Trophoblast cell (in vitro differentiated cells and primary cell): ENCODE measurements at places on chromosomes 7 and 10.
A peak's percentile ranks its signal among the peaks of the same experiment; 100 is the strongest.

DNA sequence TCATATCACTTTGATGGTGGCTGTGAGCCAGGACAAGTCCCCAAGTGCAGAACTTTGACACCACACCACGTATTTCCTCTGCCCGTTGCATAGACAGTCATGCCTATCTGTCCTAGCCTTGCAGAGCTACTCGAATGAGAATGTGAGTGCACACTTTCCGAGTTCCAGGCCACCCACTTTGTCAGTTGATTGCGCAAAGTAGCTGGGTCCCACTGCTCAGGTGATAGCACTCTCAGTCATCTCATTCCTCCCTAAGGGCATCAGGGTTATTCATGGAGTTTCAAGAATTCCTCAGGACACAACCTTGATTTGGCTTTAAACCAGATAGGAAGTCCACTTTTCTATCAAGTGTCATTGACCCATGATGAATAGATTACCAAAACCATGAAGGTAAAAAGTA is 19.3 kb downstream of the LSM5 start:
- peak; percentile 94 for DNase-seq

- peak; percentile 87 for DNase-seq
These were observed 100.0 kb upstream of the KCNMA1 start for GRCh38 chr10:77737608-77738007.

DNA sequence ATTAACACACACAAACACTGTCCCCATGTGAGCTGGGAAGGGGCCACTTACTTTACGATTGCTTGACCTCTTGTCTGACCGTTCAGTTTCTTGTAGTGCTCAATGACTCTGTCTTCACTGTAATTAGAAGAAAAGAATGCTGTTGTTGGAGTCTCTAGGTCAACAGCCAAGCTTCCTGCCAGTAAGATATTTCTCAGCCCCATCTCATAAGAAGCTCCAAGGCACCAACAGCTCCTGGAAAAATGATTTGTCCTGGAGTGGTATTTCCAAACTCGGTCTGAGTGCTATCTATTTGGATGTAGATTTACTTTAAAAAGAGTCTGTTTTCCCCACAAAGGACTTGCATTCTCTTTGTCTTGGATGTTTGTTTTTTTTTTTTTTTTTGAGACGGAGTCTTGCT is 153.7 kb downstream of the PRPF18 start:
- DNase-seq = peak; percentile 64

GRCh38 chr7:151063212-151063561 is 3.8 kb downstream of the SLC4A2 start:
- peak; percentile 88 for DNase-seq

DNA sequence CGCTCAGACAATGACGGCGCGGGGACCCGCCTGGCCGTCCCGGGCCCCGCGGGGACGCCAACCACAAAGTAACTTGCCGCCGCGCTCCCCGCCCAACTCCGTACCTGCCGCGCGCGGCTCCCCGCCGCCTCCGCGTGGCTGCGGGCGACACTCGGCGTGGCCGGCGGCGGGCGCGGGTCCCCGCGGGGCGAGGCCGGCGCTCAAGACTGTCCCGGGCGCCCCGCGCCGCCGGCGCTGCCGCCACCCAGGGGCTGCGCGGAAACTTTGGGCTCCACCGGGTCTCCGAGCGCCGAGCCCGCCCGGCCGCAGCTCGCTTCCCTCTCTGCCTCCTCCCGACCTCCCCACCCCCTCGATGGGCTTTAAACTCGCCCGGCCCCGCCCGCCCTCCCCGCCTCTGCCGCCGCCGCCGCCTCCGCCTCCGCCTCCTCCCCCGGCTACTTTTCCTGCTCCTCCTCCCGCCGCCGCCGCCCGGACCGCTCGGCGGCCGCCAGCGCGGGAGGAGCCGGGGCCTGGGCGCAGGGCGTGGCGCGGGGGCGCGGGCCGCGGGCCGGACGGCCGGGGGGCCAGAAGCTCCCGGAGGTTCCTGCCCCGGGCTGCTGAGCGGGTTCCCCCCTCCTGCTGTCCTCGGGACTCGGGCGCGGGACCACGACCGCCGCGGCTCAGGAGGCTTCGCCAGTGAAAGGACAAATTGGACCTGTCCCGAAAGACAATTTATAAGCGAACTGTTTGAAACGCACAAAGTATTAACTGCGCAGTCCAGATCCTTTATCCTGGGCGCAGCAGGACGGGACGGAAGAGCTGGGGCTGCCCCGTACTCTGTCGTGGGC is 10.6 kb upstream of the GRB10 start:
- DNase-seq = peak; percentile 70

GRCh38 chr7:99380823-99381663 is 6.5 kb downstream of the ARPC1B start:
- DNase-seq = peak; percentile 40

- DNase-seq = no peak
These were observed 20.8 kb upstream of the HYAL4 start for GRCh38 chr7:123823898-123824753.

- DNase-seq = no peak
These were observed 31.6 kb upstream of the AGK start for GRCh38 chr7:141519623-141520022.

GRCh38 chr7:151137076-151137675 is 30.3 kb downstream of the GBX1 start:
- DNase-seq = no peak

DNA sequence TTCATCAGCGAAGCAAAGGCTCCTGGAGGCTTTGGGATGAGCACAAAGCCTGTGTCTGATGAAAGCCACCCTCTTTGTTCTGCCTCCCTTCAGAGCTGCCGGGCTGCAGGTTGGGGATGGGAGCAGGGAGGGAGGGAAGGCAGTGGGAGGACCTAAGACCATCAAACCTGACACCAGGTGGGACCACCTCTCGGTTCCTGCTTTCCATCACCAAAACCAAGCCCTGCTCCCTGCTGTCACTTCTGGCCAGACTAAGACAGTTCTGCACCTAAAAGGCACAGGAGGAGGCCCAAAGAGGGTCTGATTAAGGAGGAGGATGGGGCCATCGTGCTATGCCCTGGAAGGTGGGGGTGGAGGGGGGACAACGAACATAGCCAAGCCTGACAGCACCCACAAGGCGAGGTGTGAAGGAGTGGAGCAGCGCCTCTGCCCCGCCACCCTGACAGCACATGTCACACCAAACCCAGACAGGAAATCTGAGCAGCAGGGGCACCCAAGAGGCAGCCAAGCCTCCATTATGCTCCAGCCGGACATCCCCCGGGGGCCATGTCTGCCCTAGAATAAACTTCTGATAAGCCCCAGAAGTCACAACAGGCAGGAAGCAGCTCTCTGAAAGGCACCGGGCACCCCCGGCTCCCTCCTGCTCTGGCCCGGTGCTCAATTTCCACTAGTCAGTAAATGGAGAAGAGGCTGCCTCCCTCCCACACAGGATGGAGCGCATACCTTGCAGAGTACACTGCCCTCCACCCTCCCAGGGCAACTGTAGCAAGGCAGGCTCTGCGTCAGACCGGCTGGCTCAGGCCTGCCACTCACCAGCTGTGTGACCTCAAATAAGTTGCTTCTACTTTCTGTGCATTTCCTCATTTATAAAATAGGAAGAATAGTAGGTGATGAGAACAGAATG is 48.9 kb downstream of the DLG5 start:
- no peak for DNase-seq

GRCh38 chr7:92437956-92438491 is 9.3 kb upstream of the GATAD1 start:
- no peak for DNase-seq

DNA sequence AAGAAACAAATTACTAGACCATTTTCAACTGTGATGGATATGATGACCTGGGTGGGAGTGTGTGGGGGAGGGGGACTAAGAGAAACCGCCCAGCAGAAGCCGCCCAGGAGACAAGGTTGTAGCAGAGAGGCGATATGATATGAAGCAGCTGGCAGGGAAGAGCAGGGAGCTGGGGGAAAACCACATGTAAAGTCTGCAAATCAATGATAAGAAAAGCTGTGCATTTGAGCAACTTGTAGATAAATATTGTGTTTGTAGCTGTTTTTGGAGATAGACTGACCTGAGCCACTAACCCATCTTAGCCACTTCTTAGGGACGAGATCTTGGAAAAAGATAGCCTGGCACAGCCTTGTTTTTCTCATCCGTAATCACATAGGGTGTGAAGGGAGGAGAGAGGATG is 252.6 kb downstream of the SEC23IP start:
- DNase-seq = no peak

DNA sequence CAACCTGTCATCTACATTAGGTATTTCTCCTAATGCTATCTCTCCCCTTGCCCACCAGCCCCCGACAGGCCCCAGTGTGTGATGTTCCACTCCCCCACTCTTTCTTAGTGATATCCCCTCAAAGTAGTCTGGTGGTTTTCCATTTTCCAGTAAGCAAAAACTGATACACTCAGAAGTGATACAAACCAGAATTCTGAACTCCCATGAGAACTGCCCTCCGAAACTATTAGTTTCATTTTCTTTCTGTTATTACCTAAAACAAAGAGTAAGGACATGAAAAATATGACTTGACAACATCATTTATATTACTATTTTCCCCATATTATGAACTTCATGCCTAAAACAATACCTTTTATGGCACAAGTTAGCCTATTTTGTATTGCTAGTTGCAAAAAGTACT is 175.0 kb downstream of the OTUD1 start:
- no peak for DNase-seq

- DNase-seq = no peak
These were observed 159.0 kb downstream of the CUX1 start for GRCh38 chr7:101976411-101976810.

DNA sequence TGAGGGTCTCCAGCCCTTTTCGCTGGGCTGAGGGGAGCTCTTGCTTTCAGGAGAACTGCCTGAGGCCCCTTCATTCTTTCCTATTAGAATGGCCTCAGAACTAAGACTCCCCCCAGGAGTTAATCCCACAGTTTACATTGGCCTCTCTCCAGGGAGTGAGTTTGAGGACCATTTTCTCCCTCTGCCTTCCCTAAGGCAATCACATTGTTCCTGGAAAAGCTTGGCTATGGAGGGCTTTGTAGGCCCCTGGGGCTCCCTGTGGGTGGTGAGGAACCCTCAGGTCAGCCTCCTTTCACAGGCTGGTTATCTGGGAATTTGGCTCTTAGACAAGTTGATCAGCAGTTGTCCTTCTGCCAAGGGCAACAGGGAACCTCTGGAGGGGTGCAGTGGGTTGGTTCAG is 343.7 kb downstream of the RPS24 start:
- DNase-seq = no peak

GRCh38 chr7:132135746-132136385 is 440.4 kb downstream of the PLXNA4 start:
- no peak for DNase-seq

DNA sequence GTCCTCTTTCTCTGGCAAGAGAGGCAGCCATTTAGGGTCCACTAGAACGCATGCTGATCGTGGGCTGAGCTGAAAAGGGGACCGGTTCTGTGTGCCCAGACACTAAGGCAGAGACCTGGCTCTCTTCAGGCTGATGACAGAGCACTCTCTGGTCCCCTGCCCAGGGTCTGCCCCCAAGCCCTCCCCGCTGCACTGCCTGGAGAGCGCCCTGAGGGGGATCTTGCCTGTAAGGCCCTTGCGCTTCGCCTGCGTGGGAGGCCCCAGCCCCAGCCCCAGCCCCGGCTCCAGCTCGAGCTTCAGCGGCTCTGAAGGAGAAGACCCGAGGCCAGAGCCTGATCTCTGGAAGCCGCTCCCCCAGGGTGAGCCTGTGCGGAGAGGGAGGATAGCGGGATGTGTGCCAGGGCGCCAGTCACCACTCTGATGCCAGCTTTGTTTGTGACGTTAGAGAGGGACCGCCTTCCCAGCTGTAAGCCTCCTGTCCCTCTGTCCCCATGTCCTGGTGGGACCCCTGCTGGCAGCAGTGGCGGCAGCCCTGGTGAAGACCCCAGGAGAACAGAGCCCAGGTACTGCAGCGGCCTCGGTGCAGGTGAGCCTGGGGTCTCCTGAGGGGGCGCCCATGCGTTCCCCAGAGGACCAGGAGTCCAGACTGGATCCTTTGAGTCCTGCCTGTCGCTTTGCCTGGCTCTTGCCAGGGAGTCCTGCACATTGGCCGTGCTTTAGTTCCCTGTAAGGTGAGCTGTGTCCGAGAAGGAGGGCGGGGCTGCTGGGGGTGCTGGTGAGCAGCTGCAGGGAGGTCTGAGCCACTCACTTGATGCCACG is 43.2 kb downstream of the ZNF467 start:
- no peak for DNase-seq
